ENCODE measurements at places on chromosomes 5 and 9.
A peak's percentile ranks its signal among the peaks of the same experiment; 100 is the strongest.

GRCh38 chr5:30392897-30393296, 800.6 kb upstream of the CDH6 start:
- DNase-seq, result no peak

DNA sequence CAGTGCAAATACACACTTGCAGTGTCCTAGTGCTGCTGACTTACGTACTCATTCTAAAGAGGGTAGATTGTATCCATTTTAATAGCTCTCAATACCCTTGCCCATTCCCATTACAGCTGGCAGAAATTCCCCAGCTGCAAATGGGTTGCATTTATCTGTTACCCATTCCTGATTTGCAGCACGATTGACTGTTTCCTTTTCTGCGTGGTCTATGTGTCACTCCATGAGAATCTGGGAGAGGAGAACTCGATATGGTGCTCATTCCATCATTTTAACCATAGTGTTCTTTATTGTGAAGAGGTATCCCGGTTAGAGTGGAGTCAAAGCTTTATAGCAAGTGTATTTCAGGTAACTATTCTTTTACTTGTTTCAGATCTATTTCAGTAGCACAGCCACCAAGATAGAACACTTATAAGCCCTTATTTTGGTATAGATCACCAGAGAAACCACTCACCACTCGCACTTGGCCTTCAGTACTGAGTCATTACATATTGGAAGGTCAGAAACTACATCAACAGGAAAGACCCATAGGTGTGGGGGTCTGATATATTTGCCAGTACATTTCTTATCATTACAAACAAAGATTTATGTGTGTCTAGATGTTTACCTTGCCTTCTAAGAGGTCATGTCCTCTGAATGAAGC, 139.5 kb downstream of the MUSK start:
- DNase-seq, result no peak

- no peak for DNase-seq
Measured at GRCh38 chr5:54758038-54758437, 227.4 kb downstream of the ESM1 start.

- no peak for DNase-seq
Measured at GRCh38 chr5:75214928-75215327, 21.8 kb downstream of the ANKRD31 start.

- DNase-seq, result no peak
Measured at GRCh38 chr5:40485021-40485998, 194.4 kb upstream of the PTGER4 start.

DNA sequence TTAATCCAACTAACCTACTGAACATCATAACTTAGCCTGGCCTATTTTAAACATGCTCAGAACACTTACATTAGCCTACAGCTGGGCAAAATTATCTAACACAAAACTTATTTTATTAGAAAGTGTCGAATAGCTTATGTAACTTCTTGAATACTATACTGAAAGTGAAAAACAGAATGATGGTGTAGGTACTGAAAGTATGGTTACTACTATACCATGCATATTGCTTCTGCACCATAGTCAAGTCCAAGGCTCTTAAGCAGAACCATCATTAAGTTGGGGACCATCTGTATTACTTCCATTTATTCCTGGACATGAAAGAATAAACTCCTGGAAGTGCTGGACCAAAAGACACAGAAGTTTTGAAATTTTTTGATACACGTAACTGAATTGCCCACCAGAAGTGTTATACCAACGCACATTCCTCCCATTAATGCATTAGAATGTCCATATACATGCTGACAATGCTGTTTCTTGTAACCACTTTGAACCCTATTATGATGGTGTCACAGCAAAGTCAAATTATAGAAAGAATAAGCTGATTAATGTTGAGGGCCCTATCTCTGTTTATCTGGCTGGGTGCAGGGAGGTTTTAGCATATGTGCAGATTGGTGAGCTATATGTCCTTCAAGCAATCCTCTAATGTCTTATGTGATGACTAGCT, 375.7 kb downstream of the ACTL7B start:
- DNase-seq, result no peak

DNA sequence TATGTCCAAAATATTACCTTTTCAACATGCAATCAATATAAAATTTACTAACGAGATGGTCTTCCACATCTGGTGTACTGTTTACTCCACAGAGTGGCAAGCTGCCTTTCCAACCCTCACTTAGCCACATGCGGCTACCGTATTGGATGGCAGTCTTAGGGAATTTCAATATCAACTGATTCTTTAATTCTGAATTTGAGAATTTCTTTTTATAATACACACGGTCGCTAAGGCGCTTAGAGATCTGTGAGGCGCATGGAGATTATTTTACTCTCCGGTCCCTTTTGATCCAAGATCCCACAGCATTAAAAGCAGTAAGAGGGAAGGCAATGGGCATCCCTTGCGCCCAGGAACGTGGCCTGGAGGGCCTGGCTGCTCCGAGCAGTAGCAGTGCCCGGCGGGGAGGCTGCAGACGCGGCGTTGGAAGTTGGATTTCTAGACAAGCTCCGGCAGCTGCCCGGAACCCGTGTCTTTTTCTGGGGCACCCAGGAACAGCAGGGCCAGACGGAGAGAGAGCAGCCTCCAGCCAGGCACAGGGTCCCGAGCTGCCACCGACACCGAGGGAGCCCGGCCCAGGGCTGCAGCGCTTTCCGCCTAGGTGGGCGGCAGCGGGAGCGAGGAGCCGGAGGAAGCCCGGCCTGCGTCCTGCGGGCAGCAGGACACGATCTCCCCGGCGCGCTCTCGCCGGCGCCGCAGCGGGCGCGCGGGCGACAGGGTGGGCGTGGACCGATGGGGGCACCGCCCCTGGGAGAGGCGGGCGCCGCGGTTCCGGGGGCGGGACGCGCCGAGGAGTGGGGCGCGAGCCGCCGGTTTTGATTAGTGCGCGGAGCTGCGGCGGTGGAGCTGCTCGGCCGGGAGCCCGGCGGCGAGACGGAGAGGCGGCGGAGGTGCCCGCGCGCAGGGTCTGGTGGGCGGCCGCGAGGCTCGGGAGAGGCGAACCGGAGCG, at the start of gene UGCG:
Gene UGCG (plus strand): TSS at position 819 of the 946 bp plus-strand sequence. CDS start 402 bp downstream, outside the sequence.
- DNase-seq, result peak; percentile 88

All from stimulated activated CD4-positive, alpha-beta T cell treated with anti-CD3 and anti-CD28 coated beads, Interleukin-4, amount 100 ng/mL, for 4 hours (primary cell).